NCI-H524 treated with DMSO at 0.1 percent for 48 hours (cell line): ENCODE measurements at places on chromosomes 12 and 14.

GRCh38 chr14:69034612-69035262 lies 55.6 kb upstream of the ACTN1 start:
- no peak for DNase-seq

- DNase-seq, result peak; percentile 59
These were observed 40.9 kb upstream of the VASH1 start for GRCh38 chr14:76720382-76720813.

GRCh38 chr12:55708695-55709233 lies 1.1 kb upstream of the ITGA7 start:
- DNase-seq, result no peak

DNA sequence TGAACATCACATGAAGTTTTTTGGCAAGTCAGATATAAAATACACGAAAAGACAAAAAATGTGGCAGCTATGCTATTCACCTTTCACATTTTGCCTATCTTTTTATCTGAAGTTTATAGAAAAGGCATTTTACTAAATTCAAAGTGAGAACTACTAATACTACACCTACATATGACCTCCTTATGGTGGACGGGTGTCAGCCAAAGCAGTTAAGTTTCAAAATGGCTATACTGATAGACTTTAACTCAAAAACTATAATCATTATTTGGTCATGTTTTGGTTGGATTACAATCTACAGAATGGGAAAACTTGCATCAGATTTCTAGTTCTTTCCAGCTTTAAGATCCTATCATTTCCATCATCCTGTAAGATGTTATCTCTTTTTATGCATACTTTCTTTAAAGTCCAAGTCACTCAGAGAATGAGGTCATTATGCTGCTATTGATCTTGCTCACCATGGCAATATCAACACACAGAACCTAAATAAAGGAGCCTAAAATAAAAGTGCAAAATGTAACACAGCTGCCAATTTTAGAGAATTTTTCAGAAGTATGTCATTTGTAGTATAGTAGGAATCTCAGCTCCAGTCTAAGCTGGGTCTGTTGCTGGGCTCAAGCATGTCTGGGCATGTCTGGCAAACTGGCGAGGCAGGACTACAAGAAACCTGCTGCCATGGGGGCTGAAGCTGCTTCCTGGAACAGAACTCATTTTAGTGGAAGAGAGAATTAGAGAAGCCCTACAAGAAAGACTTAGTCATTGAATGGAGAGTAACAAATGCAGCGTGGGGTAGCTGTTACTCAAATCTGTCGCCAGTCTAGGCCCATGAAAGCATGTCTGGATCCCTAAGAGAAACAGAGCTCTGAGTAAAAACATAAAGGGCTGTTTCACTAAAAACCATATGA lies 7.6 kb upstream of the AEBP2 start:
- no peak for DNase-seq

- no peak for DNase-seq
These were observed 2.3 kb upstream of the CD69 start for GRCh38 chr12:9763025-9763424.
